Renal cortex interstitium (tissue), 15 donors: ENCODE measurements at places on chromosomes 1 and 21.

DNA sequence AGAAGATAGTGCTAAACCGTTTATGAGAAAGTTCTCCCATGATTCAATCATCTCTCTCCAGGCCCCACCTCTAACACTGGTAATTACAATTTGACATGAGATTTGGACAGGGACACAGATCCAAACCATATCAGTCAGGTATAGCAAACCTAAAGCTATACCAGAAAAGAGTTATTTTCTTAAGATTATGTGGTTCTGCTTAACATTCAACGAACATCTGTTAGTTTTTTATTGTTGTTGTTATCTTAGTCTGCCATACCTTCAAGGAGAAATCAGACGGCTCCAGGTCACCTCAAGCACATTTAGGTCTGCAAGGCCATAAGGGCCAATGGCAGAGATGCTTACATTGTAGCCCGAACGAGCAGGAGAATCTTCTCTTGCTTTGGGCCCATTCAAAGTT is 89.5 kb upstream of the ETV3 start:
- DNase-seq = no peak

DNA sequence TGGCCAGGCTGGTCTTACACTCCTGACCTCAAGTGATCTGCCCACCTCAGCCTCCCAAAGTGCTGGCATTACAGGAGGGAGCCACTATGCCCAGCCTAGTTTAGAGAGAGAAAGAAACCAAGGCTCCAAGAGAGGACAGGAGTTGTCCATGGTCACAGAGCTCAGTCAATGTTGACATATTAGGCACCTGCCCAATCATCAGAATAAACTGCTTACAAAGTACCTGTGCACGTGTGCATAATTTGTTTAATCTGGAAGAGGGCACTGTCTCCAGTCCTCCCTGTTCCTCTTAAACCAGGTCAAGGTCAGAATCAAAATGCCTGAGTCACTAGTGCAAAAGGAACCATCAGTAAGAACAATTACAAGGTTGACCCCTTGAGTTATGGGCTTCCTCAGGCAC is 20.3 kb upstream of the MPZL1 start:
- no peak for DNase-seq

- DNase-seq = peak; percentile 63
Measured at GRCh38 chr1:63615768-63616420, 22.7 kb downstream of the PGM1 start.

DNA sequence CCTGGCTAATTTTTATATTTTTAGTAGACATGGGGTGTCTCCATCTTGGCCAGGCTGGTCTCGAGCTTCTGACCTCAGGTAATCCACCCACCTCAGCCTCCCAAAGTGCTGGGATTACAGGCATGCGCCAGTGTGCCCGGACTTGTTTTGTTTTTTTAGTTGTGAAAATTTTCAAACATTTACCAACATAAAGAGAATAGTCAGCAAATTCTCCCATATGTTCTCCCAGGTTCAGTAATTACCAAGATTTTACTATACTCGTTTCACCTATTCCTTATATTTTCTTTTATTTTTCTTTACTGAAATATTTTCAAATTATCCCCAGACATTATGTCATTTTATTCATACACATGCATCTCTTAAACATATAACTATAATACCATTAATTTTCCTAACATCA is 218.1 kb upstream of the L1TD1 start:
- no peak for DNase-seq

GRCh38 chr21:31731056-31731856 is 662 bp downstream of the SCAF4 start:
- DNase-seq = no peak

DNA sequence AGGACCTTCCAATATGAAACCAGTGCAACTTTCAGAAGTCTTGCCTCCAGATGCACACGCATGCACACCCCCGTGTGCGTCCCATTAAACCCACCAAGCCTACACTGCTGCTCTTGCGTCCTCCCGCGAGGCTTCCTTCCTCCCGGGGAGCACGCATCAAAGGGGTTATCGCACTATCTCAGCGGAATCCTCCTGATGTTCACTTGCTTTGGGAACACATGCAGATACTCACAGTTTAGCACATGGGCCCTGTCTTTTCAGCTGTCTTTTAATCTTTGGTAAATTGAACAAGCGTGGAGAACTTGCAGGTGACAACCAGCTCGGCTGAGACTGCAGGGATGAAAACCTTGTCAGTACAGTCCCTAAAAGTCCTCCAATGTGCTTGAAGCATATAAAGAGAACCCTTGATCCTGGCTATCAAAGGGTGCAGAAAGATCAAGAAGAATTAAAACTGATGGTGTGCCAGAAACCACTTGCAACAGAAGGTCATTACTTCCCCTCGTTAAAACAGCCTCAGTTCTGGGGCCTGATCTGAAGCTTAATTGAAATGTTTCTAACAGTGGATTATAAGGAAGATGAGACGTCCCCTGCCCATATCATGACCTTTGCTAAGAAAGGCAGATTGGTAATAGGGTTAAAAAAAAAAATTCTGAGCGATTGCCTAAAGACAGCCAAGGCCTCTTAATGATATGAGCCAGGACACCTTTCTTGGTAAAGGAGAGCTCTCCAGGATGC is 149.4 kb upstream of the LMO4 start:
- DNase-seq = no peak

GRCh38 chr1:223479718-223480425 is 86.7 kb downstream of the CCDC185 start:
- peak; percentile 12 for DNase-seq

GRCh38 chr1:200741551-200742207 is 3.0 kb downstream of the CAMSAP2 start:
- no peak for DNase-seq
